ENCODE measurements at places on chromosomes 4 and X. TPM values are rescaled to one million over a fixed set of nuclear protein-coding genes. Genes with fewer than 3 reads are reported as not detected.

The PGK1 gene
- total RNA-seq = 254 TPM

The MAGEE2 gene
- 0.69 TPM for total RNA-seq

The NEIL3 gene
- total RNA-seq = 0.99 TPM

DNA sequence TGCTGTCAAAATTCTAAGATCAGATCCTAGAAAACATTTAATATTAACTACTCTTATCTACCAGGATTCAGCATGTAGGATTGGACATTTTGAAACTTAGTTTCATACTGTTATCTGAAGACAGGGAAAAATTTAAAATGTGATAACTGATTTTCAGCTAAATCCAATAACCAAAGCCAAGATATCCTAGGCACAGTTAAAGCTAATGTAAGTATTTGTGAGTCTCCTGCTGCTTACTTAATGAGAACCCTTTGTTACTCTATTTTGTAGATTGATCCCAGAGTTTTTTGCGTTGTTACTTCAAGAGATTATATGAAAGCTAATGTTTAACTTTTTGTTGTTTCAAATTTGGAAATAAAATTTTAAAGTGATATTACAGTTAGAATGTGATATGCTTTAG lies 2.0 kb downstream of the CPE start:
- H3K36me3 ChIP-seq = no peaks in the 10 kb centered on the region
- no peak for DNase-seq
- peaks cover 7% of the 10 kb centered on the region for H3K4me1 ChIP-seq
- H3K27me3 ChIP-seq = no peaks in the 10 kb centered on the region
- H3K27ac ChIP-seq = no peak overlapping the region

- H3K36me3 ChIP-seq = no peaks in the 10 kb centered on the region
- H3K4me3 ChIP-seq = no peak overlapping the region
- DNase-seq = no peak
Measured at GRCh38 chr4:89382439-89382838, 74.8 kb upstream of the GPRIN3 start.

DNA sequence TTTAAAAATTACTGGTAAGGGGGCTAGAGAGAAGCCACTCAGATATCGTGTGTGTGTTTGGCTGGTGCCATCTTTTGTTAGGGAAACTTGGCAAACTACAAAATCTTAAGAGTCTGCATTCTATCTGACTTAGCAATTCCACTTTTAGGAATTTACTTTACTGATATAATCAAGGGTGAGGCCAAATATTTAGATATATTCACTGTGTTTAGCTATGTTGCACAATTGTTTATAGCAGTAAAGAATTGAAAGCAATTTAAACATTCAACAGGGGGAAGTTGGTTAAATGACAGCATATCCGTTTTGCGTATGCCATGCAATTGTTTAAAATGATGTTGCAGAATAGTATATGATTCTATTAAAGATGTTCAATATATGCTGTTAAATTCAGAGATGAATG lies 6.4 kb upstream of the HERC3 start:
- H3K27ac ChIP-seq = no peak overlapping the region
- H3K27me3 ChIP-seq = no peaks in the 10 kb centered on the region
- no peaks in the 10 kb centered on the region for H3K4me1 ChIP-seq
- no peak for DNase-seq
- H3K4me3 ChIP-seq = no peak overlapping the region

DNA sequence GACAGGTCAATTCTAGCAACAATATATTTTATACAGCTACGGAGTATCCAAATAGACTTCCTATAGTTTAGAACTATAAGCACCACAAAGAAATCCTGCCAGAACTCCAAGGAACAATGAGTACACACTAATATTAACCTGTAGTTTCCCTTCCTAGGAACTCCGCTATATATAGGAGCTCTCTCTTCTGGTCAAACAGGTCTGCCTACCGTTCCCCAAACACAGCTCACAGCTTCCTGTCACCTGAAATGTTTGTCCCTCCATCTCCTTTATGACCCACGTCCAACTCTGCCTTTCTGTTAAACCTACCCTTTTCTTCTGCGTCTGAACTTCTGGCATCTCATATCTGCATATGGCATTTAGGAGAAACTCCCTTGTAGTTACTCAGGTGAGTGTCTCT lies 10.5 kb upstream of the GJB1 start:
- no peak overlapping the region for H3K4me3 ChIP-seq
- no peaks in the 10 kb centered on the region for H3K27me3 ChIP-seq
- H3K36me3 ChIP-seq = no peaks in the 10 kb centered on the region
- no peaks in the 10 kb centered on the region for H3K4me1 ChIP-seq
- no peak for DNase-seq

- DNase-seq = no peak
- no peaks in the 10 kb centered on the region for H3K4me1 ChIP-seq
- H3K36me3 ChIP-seq = no peaks in the 10 kb centered on the region
- H3K27me3 ChIP-seq = no peaks in the 10 kb centered on the region
- no peak overlapping the region for H3K27ac ChIP-seq
Measured at GRCh38 chrX:56120242-56120641, 111.9 kb upstream of the KLF8 start.

GRCh38 chrX:6981718-6982406 lies 165.7 kb upstream of the STS start:
- H3K4me1 ChIP-seq = no peaks in the 10 kb centered on the region
- no peaks in the 10 kb centered on the region for H3K27me3 ChIP-seq
- H3K4me3 ChIP-seq = no peak overlapping the region
- no peaks in the 10 kb centered on the region for H3K36me3 ChIP-seq
- DNase-seq = no peak
- H3K27ac ChIP-seq = no peak overlapping the region

DNA sequence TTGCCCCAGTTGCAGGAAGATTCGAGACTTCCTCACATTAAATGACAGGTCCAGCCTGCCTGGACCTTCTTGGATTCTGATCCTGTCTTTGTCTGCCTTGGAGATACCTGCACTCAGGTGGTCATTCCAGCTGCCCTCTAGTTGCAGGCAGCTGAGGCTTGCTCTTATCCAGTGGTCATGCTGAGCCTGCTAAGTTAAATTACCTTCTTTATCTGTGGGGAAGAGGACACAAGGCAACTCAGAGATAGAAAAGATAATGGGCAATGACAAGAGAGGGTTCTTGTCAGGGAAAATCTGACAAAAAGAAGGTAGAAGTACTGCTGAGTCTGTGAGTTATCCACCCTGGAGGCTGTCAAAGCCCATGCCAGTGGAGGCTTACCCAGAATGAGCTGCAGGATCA lies 401.4 kb downstream of the MID1IP1 start:
- no peak for DNase-seq
- H3K27me3 ChIP-seq = no peaks in the 10 kb centered on the region
- H3K27ac ChIP-seq = no peak overlapping the region
- H3K4me3 ChIP-seq = no peak overlapping the region
